ENCODE measurements at places on chromosomes 6 and 20.

- DNase-seq, result no peak
Observed at GRCh38 chr6:100461278-100461916, 3.3 kb downstream of the SIM1 start.

- DNase-seq, result no peak
Observed at GRCh38 chr6:7126754-7127153, 19.0 kb downstream of the RREB1 start.

DNA sequence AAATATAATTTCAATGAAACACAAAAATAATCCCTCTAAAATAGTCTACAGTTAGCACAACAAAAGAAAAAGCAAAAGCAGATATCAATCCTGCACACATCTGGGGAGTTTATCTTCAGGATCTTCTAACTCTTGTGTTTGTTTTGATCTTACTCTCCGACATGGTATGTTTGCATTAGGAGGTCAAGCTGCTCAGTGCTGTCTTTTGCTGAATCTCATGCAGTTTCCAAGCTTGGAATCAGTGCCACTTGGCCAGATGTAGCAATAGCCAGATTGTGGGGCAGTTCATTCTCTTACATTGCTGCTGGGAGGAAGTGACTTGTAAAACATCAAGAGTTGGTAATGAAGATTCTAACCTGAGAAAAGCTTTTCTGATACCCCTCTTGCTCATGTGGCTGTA, 29.5 kb downstream of the RIOK1 start:
- no peak for DNase-seq

- DNase-seq, result no peak
Observed at GRCh38 chr6:116330511-116330910, 40.2 kb upstream of the DSE start.

DNA sequence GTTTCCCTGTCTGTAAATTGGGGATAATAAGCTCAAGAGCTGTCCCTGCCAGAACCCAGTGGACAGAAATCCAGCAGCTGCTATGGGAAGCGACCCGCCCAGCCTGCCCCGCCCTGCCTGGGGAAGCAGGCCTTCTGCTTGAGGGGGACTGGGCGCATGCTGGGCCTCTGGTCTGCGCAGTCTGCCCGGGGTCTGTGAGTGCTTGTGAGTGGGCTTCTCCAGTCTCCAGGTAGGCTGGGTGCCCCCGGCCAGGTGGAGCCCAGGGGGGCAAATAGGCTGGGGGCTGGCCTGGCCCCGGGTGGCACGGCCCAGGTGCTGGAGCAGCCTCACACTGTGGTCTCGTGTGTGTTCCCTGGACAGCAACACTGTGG, 648 bp upstream of the RBBP8NL start:
- DNase-seq, result no peak
